EL (cell line): ENCODE measurements at places on chromosomes 1 and 21.

DNA sequence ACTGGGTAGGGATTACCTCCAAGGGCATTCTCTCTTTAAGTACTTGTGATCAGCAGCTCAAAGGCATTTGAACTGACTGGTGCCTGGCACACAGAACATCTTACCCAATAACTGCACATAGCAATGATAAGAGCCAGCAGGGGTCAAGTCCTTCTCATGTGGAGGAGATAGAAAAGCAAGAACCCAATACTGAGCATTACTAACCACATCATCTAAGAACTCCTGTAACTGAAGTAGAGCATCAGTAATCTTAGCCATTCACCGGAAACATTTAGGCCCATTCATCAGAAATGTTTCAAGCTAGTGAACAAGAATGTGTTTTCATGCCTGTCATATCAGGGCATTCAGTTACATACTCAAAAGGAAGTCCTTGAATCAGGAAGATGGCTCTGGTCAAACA lies 33.6 kb upstream of the THEM4 start:
- DNase-seq = no peak

DNA sequence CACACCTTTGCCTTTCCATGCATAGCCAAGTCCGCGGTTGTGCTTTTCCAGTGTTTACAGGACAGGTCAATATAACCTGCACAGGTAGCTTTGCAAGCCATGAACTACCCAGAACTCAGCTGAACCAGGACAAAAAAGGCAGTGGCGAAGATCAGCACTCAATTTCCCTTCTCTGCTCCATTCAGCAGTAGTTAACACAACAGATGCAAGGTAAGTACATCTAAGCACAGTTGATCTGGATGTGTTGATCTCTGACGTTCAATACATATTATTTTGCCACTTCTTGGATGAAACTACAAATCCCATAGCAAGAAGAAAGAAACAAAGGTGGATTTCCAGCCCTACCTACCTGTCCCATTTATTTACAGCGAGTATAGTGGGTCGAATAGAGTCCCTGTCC lies 146.6 kb upstream of the KRTAP19-8 start:
- no peak for DNase-seq

- no peak for DNase-seq
These were observed 35.6 kb downstream of the SOX13 start for GRCh38 chr1:204108312-204109141.

DNA sequence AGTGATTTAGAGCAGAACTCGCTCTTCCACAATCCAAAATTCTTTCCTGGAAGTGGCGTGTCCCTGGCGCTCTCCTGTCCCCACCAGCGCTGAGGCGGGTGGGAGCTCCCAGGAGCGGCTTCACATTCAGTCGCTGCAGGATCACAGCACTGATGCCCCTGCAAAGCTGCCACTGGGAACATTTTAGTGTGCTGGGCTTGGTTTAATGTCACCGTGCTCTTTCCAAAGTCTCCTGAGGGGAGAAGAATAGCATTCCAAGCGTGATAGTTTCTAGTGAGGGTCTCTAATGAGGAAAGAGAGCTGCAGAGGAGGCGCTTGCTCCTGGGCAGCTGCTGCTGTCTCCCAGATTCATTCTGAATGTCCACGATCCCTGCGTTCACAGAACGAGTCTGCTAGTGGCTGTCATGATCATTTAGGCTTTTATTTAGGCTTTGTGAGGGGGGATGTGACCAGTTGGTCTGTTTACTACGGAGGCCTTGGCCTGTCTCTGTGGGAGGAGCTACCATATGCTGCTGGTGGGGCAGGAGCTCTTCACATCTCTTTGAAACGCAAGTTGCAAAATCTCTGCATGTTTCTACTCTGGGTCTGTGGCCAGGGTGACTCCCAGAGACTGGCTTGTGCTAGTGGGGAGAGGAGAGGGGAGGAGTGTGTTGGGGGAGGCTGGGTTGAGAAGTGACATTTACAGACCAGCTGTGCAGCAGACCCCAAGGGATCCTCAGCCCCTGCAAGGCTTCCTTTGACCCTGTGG lies 23.4 kb downstream of the OLFML3 start:
- no peak for DNase-seq

- no peak for DNase-seq
These were observed 24.6 kb downstream of the HMGN2 start for GRCh38 chr1:26496861-26497260.

- peak; percentile 29 for DNase-seq
These were observed 21.8 kb upstream of the SDHB start for GRCh38 chr1:17075470-17076255.

DNA sequence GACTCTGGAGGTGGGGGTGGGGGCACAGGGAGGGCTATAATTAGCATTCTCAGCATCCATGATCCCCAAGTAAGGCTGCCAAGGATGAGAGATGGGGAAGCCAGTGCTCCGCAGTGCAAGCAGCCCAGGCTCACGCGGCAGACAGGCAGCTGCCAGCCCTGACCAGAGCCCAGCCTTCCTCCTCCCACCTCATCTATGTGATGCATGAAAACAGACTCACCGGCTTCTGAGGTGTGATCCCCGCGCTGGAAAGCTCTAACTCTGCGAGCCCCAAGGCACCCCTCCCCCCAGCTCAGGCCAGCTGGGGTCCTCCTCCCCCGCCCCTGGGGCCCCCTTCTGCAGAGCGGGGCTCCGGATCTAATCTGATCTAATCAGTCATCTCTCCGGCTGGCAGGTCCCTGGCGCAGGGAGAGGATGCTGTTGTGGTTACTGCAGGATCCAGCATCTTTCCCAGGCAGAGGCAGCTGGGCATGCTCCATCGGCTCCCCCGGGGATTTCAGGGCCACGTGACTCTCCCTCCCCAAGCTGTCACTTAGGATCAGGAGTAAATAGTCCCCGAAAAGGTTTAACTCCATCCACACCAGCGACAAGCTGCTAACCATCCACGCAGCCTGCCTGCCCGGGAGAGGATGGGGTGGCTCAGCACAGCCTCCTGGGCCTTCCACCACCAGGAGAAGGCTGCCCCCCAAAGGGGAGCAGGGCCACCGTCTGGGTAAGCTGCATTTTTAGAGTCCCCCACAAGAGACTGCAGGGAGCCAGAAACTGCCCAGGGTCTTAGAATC lies at the start of gene PLEKHA6:
Gene PLEKHA6 (minus strand): TSS at position 456 of the 782 bp plus-strand sequence. CDS start 86,202 bp downstream, outside the sequence.
- peak; percentile 57 for DNase-seq
